Posterior vena cava (tissue), 2 donors: ENCODE measurements at places on chromosomes 2 and 18. TPM values are rescaled to one million over a fixed set of nuclear protein-coding genes. Genes with fewer than 3 reads are reported as not detected.

Gene ALPI
- total RNA-seq: not detected

Gene FAP
- 54.8 TPM for total RNA-seq

Gene PROC
- total RNA-seq: not detected

Gene CREG2
- total RNA-seq: not detected

Gene USP40
- 31.9 TPM for total RNA-seq

Gene SLC23A3
- 2.1 TPM for total RNA-seq

Gene SLC9A4
- total RNA-seq: 0.14 TPM

Gene FTCDNL1
- total RNA-seq: 1.6 TPM

Gene TUBA4B
- not detected for total RNA-seq

Gene SERPINB7
- not detected for total RNA-seq

Gene PTPN2
- 36.8 TPM for total RNA-seq

Gene ABCB11
- total RNA-seq: not detected

Gene MAPK4
- 26.8 TPM for total RNA-seq

Gene MAP4K3
- total RNA-seq: 47.4 TPM

Gene ATP8B1
- total RNA-seq: 27.7 TPM

Gene ACOXL
- total RNA-seq: not detected

Gene TEKT4
- total RNA-seq: not detected

Gene NTSR2
- total RNA-seq: not detected

Gene TTR
- not detected for total RNA-seq
